ENCODE measurements at places on chromosomes 4 and X.

DNA sequence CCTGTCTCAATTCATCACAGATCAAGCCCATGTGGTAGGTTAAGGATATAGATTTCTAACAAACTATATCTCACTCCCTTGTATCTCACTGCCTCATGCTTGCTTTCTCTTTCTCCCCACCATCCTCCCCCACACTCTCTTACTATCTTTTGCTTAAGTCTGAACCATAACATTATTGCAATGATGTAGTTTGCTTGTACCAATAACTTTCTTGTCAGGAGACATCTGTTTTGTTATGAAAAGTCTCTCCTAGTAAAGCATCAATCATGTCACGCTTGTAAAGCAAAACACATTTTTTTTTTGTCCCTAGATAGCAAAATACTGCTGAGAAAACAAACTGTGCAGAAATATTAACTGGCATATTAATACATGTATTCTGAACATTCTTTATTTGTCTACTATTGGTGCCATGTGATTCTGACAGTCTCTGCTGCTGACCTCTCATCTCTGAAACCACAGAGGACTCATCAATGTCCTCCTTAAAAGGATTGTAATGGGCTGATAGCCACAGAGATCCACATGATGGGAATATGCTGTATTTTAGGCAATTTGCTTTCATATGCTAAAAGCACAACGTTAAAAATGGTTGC, 217.5 kb downstream of the VEGFC start:
- no peak for DNase-seq

- no peak for DNase-seq
Measured at GRCh38 chrX:6131287-6131686, 97.4 kb downstream of the NLGN4X start.

GRCh38 chr4:2595436-2595835, 59.0 kb downstream of the FAM193A start:
- DNase-seq, result no peak

DNA sequence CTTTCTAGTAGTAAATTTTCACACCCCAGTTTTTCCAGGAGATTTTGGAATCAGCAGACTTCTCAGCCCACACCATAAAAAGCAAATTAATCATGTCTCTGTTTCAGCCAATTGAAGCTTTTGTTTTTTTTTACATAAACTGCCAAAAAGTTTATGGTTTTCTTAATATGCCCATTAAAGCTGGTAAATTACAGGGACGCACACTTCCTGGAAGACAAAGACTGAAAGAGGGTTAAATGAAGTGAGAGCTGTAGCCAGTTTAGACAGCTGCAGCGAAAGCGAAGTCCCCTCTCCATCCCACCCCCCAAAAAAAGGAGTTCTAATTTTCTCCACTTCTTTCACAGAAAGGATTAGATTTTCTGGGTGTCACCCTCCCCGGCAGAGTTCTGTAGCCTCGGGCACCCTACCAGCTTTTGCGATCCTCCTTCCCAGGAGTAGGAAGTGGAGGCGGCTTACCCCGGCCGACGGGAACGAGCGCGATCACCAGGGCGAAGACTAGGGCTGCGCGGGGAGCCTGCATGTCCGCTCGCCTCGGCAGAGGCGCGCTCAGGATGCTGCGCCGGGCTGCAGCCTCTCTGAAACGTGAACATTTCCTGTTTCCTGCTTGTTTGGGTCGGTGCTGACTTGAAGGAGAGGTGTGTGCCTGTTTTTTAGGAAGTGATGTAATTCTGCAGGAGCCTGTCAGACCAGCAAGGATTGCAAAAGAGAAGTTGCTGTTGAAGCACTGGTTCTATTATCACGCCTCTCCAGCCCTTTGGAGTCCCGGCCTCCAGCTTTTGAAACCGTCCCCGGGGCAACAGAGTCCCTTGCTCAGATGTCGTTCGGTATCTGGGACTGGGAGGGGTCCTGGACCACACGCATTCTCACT, at the start of gene TMEM154:
TMEM154 (minus strand) TSS at position 584 of the 868 bp plus-strand sequence; CDS start at position 520, 64 bp downstream.
- DNase-seq, result peak; percentile 83

DNA sequence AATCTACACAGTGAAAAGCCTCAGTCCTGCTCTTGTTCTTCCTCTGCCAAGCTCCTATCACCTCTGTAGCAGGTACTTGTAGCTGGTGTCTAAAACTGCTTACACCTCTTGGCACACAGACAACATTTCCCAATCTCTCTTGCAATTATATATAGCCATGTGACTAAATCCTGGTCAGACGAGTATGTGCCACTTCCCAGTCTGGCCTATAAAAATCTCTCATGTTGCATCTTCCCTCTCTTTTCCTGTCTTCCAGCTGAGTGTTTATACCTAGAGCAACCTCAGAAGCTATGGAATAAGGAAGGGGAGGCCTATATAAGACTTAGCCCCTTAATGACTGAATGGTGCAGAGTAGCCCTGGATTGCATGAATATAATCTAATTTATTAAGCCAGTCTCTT, 105.8 kb downstream of the RNF150 start:
- DNase-seq, result no peak

DNA sequence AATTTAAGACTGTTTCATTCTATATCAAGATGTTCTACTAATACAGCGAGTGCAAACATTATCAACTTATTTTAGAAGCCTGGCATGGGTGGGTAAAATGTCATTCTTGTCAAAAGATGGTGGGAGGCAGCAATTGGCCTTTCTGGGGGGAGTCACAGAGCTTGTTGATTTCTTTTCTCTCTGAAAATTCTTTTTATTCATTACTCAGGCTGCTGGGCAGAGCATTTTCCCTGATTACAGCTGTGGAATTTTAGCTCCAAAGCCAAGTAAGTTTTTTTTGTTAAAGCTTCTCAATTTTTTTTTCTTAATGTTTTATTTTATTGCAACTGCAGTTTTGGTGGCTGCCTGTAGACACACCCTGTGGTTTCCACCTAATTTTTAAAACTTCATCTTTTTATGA, 50.4 kb downstream of the GPC4 start:
- no peak for DNase-seq

GRCh38 chrX:116749943-116750342, 287.2 kb upstream of the CT83 start:
- DNase-seq, result no peak

- DNase-seq, result no peak
Measured at GRCh38 chrX:53442322-53442631, 8.1 kb upstream of the HSD17B10 start.

- no peak for DNase-seq
Measured at GRCh38 chr4:87105101-87105845, 115.1 kb downstream of the KLHL8 start.

DNA sequence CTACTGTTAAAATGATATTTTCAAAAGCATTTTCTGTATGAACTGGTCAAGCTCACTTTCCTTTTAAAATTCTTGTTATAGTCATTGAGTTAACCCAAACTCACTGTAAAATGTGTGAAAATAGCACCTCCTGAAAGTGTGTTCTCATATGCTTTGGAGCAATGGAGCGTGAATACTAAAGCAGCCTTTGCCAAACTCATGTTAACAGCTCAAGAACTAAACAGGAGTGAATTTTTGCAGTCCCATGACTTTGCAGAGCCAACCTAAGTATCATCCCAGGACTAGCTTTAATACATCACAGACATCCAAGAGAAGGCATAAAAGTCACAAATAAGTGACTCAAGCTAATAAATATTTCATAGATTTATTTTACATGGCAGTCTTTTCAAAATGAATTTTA, 2.3 kb downstream of the AMMECR1 start:
- DNase-seq, result no peak

DNA sequence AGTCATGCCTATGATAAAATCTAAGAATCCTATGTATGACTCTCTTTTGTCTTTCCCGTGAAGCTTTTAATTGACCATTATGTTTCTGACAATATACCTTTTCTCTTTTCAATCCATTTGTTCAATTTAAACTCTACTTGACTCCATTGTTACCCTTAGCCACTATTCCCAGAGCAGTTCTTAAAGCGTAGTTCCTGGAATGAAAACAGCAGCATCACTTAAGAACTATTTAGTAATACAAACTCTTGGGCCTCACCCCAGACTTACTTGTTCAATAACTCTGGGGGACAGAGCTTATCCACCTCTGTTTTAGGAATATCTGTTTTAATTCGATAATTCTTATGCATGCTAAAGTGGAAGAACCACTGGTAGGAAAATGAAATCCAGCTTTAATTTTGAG, 358.4 kb downstream of the PRR32 start:
- no peak for DNase-seq

- DNase-seq, result no peak
Measured at GRCh38 chr4:152687974-152688599, 8.3 kb upstream of the TMEM154 start.

- no peak for DNase-seq
Measured at GRCh38 chr4:126959056-126959745, 673.6 kb upstream of the INTU start.

GRCh38 chr4:93879919-93880318, 51.4 kb downstream of the ATOH1 start:
- DNase-seq, result no peak

GRCh38 chrX:24148535-24149350, 786 bp upstream of the ZFX start:
- peak; percentile 45 for DNase-seq

GRCh38 chr4:4488405-4489404, 53.1 kb downstream of the STX18 start:
- DNase-seq, result peak; percentile 77

- DNase-seq, result no peak
Measured at GRCh38 chrX:25006586-25007058, 9.1 kb downstream of the ARX start.

DNA sequence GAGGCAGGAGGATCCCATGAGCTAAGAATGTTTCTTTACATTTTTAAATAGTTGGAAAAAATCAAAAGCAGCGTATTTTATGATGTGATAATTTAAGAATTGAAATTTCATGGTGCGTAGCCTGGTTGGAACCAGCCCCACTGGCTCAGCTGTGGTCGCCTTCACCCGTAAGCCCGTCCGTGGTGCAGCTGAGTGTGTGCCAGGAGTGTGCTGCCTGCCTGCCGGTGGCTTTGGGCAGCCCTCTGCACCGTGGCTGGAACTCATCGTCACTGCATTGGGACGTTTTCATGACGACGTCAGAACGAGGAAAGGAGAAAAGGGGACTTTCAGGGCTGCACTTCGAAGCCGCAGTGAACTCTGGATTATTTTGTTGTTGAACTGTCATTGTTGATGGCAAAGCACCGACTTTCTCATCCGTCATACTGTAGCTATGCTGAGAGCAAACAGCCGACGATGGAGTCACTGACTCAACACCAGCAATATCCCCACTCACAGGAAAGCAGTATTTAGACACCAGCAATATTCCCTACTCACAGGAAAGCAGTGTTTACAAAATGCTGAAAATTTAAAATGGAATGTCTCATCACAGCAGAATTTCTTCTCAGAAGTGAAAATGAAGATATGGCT, 35.1 kb downstream of the PCGF3 start:
- DNase-seq, result no peak

DNA sequence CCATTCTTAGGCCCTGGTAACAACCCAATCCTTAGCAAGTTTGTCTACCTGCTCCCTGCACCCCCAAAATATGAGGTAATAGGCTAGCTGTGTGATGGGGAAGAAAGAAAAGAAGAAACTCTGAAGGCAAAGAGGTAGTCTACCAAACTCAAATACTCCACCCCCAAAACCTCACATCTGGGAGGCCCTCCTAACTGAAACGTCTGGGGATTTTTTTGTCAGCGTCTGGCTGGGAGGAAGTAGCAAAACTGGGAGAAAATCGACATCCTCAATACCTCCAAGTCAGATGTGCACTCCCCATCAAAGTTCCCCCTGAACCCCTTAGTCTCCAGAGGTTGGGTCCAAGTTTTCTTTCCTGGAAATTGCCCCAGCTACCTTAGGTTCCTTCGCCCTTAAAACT, 1.0 kb downstream of the LAMP2 start:
- DNase-seq, result no peak

- DNase-seq, result peak; percentile 49
Measured at GRCh38 chrX:153708415-153708814, 15.8 kb downstream of the BCAP31 start.

DNA sequence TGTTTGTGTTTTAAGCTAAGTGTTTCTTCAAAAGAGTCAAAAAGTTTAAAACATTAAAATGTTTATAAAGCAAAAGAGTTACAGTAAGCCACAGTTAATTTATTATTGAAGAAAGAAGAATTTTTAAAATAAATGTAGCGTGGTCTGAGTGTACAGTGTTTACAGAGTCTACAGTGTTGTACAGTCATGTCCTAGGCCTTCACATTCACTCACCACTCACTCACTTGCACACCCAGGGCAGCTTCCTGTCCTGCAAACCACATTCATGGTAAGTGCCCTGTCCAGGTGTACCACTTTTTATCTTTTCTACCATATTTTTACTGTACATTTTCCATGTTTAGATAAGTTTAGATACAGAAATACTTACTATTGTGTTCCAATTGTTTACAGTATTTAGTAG, 239.7 kb upstream of the AGA start:
- DNase-seq, result no peak

- no peak for DNase-seq
Measured at GRCh38 chr4:48954314-48954713, 31.8 kb upstream of the CWH43 start.

GRCh38 chrX:37854148-37854547, 6.8 kb upstream of the DYNLT3 start:
- DNase-seq, result no peak

DNA sequence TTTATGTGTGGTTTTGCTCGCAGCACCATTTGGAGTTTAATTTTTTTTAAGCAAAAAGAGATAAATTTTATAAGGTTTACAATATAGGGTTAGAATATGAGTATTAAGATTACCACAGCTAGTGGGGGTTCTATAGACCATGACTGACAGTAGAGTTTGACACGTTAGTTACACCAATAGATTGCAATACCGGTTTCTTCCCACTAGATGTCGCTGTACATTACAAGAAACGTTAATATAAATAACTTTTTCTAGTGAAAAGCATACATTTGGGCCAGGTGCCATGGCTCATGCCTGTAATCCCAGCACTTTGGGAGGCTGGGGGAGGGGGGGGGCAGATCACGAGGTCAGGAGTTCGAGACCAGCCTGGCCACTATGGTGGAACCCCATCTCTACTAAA, 433.6 kb downstream of the MAGEB5 start:
- no peak for DNase-seq

GRCh38 chr4:11263208-11263607, 165.5 kb downstream of the HS3ST1 start:
- no peak for DNase-seq

DNA sequence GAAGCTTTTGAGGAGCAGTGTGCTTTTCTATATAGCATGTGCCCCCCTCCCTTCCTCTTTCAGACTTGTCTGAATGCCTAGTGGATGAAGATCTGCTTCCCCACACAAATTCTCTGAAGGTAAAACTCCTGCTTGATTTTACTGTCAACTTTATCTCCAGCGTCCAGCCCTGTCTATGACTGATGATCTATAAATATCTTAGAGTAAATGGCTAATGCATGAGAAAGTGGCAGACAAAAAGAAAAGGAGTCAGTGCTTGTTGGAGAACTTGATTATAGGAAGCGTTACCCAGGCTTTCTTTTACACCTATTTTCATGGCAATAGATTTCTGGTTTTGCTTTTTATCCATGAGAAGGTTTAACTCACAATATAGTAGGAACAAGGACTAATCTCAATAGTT, 168.3 kb upstream of the HS3ST1 start:
- no peak for DNase-seq

- DNase-seq, result no peak
Measured at GRCh38 chr4:143354990-143355389, 18.3 kb downstream of the GAB1 start.
